AG08395 (cell line): ENCODE measurements at places on chromosomes 3 and 15.

GRCh38 chr3:194075802-194076460 lies 60.0 kb upstream of the HES1 start:
- no peak for DNase-seq

- no peak for DNase-seq
Measured at GRCh38 chr3:17110660-17111396, 226.1 kb downstream of the PLCL2 start.

GRCh38 chr15:80958818-80959495 lies 30.7 kb downstream of the MESD start:
- DNase-seq, result no peak

DNA sequence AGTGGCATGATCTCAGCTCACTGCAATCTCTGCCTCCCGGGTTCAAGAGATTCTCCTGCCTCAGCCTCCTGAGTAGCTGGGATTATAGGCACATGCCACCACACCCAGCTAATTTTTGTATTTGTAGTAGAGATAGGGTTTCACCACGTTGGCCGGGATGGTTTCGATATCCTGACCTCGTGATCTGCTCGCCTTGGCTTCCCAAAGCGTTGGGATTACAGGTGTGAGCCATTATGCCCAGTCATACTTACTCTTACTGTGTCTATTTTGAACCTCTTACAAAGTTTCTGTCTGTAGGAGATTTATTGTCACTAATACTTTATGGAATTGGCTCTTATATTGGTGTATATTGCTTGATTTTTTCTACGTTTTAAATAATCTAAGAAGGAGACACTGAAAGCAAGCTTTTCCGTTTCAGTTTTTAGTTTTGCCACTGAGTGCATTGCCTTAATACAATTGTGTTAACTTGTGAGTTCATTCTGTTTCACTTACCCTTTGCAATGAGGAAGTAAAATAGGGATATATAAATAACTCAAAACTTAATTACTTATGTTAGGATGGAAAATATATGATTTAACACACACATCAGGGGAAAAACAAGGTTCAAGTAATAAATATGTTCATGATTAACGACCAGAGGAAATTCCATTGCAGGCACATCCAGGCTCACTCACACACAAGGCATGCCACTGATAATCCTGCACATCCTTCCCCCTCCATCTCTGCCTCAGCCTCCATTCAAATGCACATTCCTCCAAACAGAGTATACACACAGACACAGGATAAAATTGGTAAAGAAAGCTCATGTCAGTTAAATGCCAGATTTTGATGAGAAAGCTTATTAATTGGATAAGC lies 279.3 kb upstream of the RASGRP1 start:
- DNase-seq, result peak; percentile 78

- peak; percentile 5 for DNase-seq
Measured at GRCh38 chr15:35583863-35584528, 38.0 kb upstream of the DPH6 start.
